ENCODE measurements at places on chromosomes 3 and 15. TPM values are rescaled to one million over a fixed set of nuclear protein-coding genes. Genes with fewer than 3 reads are reported as not detected.

The IDH2 gene
- total RNA-seq, result 48.4 TPM

The KLHL6 gene
- under 0.01 TPM for total RNA-seq

The PRKCI gene
- 23.1 TPM for total RNA-seq

The MOBP gene
- not detected for total RNA-seq

The MASP1 gene
- 0.40 TPM for total RNA-seq

The RAB8B gene
- total RNA-seq, result 47.7 TPM

The IL17RB gene
- not detected for total RNA-seq

The IGDCC3 gene
- not detected for total RNA-seq

The REC114 gene
- not detected for total RNA-seq

The MYRIP gene
- total RNA-seq, result 5.7 TPM

The CCR1 gene
- not detected for total RNA-seq

The CACNA1D gene
- not detected for total RNA-seq

The CPN2 gene
- not detected for total RNA-seq

The ZMYND10 gene
- total RNA-seq, result 0.20 TPM

The SPRED1 gene
- total RNA-seq, result 13.9 TPM

The MB21D2 gene
- 3.0 TPM for total RNA-seq

The RABL3 gene
- 6.7 TPM for total RNA-seq

The IL16 gene
- total RNA-seq, result 1.5 TPM

The ISLR gene
- not detected for total RNA-seq

The TMC3 gene
- total RNA-seq, result not detected

The IGSF10 gene
- not detected for total RNA-seq

The BSN gene
- under 0.01 TPM for total RNA-seq

The FSTL1 gene
- total RNA-seq, result 38.3 TPM

The UBE2E2 gene
- total RNA-seq, result 20.4 TPM

The ZFAND6 gene
- total RNA-seq, result 153 TPM

The GYG1 gene
- 35.5 TPM for total RNA-seq

The SUCLG2 gene
- total RNA-seq, result 30.1 TPM

The FBXL22 gene
- total RNA-seq, result 0.20 TPM

The DCBLD2 gene
- 16.5 TPM for total RNA-seq

The SNX22 gene
- total RNA-seq, result 0.20 TPM

The BNC1 gene
- total RNA-seq, result 2.2 TPM

The CLRN1 gene
- not detected for total RNA-seq

The OTOL1 gene
- not detected for total RNA-seq

The C15orf62 gene
- 0.22 TPM for total RNA-seq

The TRIM42 gene
- not detected for total RNA-seq

The CCDC80 gene
- 14.4 TPM for total RNA-seq

The ATP2B2 gene
- total RNA-seq, result not detected

The MESP1 gene
- total RNA-seq, result 0.22 TPM

The ARHGEF26 gene
- under 0.01 TPM for total RNA-seq

Measured in lung microvascular endothelial cell (primary cell).